ENCODE measurements at places on chromosomes 6 and 20.
A peak's percentile ranks its signal among the peaks of the same experiment; 100 is the strongest.

- DNase-seq: no peak
These were observed 28.6 kb upstream of the LAMP5 start for GRCh38 chr20:9485614-9486340.

DNA sequence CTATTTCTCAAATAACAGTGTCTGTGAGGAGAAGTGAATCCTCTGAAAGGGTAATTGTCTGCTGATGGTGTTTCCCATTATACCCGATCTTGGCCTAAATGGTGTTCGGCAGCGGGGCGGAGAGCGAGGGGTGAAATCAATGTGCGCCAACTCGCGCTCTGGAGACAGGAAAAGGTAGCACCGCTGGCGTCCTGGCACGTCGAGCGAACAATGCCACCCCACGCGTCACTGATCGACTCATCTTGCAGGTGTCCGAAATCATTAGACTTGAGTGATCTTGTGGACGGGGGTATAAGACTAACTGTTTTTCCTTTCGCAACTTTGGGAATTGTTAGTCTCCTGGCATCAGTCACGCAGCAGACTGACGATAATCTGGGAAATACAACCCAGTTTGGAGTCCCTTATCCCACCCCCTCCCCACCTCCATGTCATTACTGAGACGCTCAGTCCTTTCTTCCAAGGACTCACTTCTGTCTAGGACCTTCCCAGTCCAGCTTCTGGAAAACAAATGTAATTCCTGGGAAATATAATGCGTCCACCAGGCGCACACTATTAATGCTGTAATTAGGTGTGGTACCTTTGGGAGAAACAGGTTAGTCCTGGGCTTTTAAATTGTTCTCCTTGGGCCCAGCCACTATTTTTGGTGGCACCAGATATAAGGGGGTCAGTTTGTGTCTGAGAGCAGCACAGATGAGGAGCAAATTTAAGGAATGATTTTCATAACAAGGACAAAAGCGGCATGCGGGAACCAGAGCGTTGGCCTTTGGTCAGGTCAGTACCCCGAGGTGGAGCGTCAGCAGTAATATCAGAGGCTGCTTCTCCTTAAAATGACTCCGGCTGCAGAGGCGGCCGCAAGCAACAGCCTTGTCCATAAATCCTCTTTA, 2.3 kb downstream of the LINC00237 start:
- DNase-seq: no peak

DNA sequence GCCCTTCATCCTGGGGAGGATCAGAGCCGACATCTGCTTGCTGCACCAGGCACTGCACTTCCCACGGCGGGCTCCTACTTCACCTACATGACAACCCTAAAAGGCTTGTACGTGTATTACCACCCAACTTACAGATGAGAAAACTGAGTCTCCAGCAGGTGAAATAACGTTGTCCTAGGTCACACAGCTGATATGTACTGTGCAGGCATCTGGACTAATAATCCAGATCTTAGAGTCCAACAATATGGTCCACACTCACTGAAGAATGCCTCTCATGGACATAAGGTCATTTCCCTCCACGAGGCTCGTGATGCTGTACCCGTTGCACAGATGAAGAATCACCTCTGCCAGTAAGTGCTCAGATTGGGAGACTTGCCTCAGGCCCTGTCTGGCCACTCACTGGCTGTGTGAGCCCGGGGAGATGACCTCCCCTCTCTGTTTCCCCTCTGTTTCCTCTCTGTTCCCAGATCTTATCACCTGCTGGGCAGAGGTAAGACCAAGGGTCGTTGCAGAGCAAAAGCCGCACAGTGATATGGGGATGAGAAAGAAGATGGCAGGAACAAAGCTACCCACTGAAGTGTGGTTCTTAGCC, 32.1 kb downstream of the TGM2 start:
- no peak for DNase-seq

DNA sequence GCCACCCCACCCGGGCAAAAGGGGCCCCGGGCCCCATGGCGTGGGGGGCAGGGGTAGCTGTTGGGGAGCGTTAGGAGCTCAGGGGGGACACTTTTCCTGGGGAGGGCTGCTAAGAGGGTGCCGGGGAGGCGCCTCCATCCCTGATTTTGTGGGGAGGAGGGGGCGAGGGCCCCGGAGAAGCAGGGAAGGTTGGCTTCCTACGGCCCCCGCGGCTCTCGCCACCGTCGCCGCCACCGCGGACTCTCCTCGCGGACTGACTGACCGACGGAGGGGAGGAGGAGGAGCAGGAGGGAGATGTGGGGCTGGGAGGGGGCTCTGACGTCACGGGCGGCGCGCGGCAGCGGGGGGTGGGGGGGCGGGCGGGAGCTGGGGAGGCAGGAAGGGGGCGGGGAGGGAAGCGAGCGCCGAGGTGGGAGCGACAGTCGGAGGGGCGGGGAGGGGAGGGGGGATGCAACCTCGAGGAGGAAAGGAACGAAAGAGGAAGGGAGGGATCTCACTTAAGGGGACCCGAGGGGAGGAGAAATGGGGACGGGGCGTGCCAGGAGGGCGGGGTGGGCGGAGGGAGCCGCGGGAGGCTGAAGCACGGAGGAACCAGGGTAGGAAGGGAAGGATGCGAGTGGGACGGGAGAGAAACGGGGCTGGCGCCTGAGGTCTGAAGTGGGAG, 5.1 kb downstream of the GABBR1 start:
- DNase-seq: peak; percentile 63

GRCh38 chr6:133241086-133241900, at the start of gene EYA4:
Gene EYA4, plus strand, starts transcription at chr6:133241357. Its CDS starts 33,424 bp downstream, at chr6:133274781.
- peak; percentile 24 for DNase-seq

DNA sequence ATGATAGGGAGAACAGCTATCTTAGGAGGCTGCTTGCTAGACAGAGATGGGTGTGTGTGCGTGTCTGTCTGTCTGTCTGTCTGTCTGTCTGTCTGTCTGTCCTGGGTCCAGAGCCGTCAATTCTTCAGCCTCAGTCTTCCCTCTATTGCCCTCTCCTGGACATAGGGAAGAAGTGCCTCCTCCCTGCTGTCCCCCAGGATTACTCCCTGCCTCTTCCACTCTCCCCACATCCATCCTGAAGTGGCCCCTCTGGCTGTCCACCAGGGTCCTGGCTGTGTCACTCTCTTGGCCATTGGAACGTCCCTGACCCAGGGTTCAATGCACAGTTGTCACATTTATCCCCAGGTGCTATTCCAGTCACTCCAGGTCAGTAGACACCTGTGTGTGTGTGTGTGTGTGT, 10.2 kb downstream of the TREML2 start:
- no peak for DNase-seq

GRCh38 chr6:132456700-132457143, 55.4 kb upstream of the MOXD1 start:
- no peak for DNase-seq

DNA sequence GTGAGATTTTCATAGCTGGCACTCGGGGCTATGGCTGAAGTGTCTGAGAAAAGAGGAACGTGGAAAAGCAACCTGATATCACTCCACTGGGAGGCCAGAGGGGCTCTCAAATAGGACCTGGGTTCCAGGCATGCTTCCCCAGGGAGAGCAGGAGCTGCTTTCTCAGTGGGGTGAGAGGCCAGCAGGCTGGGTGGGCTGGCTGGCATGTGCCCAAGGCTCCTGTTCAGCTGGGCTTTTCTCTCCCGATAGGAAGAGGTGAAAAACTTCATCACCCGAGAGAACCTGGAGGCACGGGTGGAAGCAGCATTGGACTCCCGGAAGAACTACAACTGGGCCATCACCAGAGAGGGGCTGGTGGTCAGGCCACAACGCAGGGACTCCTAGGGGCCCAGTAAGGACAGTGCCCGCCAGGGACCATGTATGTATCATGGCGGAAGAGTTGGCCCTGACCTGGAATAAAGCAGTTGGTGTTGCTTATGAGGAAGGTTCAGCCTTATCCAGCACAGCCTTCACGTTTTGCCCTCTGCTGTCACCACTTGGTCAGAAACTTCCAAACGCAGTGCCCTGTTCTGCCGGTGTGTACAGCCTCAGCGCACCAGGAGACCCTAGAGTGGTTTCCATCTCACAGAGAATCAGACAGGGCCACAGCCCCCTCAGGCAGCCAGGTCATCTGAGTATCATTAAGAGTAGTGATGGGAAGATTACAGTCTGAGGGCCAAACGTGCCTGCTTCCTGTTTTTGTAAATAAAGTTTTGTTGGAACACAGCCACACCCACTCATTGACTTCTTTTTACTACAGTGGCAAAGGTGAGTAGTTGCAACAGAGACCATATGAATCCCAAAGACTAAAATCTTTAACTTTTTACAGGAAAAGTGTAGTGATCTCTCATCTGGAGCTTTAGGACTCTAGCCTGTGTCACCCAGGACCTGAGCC, 1.9 kb downstream of the MRPS26 start:
- DNase-seq: no peak

- peak; percentile 61 for DNase-seq
These were observed 112.0 kb upstream of the COL21A1 start for GRCh38 chr6:56359201-56359899.

GRCh38 chr6:79602859-79603258, 28.3 kb upstream of the SH3BGRL2 start:
- no peak for DNase-seq

DNA sequence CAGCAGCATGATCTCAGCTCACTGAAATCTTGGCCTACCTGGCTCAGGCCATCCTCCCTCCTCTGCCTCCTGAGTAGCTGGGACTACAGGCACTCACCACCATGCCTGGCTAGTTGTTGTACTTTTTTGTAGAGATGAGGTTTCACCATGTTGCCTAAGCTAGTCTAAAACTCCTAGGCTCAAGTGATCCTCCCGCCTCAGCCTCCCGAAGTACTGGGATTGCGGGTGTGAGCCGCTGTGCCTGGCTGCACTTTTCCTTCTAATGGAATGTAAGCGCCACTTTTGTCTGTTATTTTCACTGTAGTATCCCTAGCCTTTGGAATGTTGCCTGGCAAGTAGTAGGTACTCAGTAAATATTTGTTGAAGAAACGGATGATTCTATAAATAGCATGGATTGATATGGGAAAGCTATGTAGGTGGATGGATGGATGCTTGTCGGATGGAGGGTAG, 10.4 kb upstream of the TRIB3 start:
- DNase-seq: no peak

GRCh38 chr6:36499918-36500317, 47.4 kb downstream of the STK38 start:
- DNase-seq: no peak

DNA sequence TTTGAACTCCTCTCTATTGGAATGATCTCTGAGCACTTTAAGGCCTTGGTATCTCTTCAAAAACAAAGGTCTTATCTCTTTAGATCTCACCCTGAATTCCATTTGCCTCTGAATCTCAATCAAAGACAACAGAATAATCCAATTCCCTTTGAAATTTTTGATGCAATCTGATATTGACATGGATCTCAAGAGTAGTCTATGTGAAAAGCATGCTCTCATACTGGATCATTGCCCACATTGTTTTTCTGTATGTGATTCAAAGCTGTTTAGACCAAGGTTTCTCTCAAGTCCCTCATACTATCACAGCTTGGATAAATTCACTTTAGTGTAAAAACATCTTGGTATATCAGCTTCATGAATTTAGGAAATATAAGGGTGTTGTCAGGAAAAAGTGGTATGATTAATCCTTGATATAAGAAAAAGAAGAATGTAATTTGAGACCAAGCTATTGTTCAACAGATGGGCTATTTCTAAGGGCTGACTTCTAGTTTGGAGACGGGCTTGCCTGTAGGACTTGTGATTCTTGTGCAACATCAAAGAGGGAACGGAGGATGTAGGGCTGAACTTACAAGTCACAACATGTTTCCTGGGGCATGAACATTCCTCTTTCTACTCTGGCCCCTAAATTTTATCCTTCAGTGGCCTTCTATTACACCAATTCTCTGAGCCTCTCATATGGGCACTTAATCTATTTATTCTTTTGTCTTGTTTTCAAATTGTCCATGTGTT, 77.9 kb upstream of the CITED2 start:
- DNase-seq: no peak

- no peak for DNase-seq
These were observed 132.5 kb downstream of the EPM2A start for GRCh38 chr6:145602726-145603326.

- no peak for DNase-seq
These were observed 7.7 kb upstream of the PTPRA start for GRCh38 chr20:2865630-2866029.

- no peak for DNase-seq
These were observed 8.5 kb downstream of the MOXD1 start for GRCh38 chr6:132392792-132393191.

- DNase-seq: no peak
These were observed 20.1 kb downstream of the RNF24 start for GRCh38 chr20:3995067-3995748.

- DNase-seq: no peak
These were observed 30.2 kb upstream of the NHSL1 start for GRCh38 chr6:138529478-138529877.

- no peak for DNase-seq
These were observed 163.1 kb downstream of the TTLL2 start for GRCh38 chr6:167487749-167488664.

DNA sequence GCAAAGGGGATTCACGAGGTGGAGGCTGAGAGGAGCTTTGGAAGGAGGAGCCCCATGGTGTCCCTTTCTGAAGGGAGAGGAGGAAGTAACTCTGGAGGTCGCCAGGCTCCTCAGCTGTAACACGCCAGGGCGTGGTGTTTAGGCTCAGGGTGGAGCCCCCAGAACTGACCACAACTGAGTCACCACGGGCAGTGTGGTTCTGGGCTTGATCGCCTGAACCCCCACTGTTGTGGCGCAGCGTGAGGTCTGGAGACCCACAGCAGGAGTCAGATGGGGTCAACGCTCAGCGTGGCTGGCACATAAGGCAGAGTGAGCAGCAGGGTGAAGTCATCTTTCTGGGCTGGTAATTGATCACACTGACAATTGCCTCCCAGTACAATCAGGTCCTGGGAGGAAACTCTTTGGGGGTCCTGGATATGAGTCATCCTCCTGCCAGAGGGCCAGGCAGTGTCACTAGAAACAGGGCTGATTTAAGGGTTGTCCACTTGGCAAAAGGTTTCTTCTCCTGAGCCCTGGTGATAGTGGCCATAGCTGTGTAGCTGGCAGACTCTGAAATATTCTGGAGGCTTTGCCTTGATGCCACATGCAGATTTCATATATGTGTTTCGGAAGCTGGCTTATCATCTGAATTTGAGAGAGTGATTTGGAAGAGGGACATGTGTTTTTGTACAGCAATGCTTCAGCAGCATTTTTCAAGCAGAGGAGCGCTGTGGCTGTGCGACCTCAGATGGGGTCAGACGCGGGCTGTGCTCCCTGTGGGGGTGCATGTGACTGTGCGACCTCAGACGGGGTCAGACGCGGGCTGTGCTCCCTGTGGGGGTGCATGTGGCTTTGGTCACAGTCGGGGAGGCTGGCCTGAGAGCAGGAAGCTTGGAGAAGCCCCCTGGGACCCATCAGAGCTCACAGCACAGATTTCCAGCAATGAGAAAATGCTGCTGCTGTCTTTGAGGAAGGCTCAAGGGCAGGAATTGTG, 50.0 kb downstream of the SYNJ2 start:
- DNase-seq: no peak

- no peak for DNase-seq
These were observed 10.2 kb upstream of the MYT1 start for GRCh38 chr20:64153861-64154589.

DNA sequence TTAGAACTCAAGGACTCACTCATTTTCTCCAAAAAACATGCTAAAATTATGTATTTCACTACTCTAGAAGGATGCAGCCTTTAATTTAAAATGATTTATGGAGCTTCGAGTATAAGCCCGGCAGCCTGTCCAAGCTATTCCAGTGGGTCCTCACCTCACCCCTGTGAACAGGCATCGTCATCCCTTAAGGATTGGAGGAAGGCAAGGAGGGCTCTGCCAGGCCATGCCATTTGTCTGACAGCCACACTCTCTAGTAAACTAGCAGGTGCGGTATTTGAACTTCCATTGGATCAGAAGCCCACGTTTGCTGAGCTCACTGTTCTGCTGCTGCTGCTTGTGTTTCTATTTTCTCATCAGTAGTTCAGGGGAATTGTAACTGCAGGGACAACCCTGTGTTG, 39.8 kb upstream of the NAA20 start:
- DNase-seq: no peak

- no peak for DNase-seq
These were observed 2.7 kb upstream of the PLCB4 start for GRCh38 chr20:9066191-9066590.

Data from hypothalamus (tissue), 51 donors.